ENCODE measurements at places on chromosomes 7 and 10.
A peak's percentile ranks its signal among the peaks of the same experiment; 100 is the strongest.

DNA sequence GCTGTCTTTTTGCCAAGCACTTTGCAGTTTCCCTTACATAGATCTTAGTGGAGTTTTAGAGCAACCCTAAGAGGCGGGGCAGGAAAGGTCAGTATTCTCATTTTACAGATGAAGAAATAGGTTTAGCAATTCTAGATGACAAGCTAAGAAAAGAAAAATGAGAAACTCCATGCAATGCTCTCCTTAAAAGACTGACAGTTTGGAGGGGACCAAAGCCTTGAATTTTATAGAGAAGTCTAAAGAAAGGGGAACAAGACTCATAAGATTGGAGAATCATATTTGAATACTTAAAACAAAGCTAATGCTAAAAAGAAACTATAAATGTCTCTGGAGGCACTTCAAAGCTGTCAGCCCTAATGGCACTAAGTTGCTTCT is 19.6 kb downstream of the CEP55 start:
- no peak for DNase-seq

DNA sequence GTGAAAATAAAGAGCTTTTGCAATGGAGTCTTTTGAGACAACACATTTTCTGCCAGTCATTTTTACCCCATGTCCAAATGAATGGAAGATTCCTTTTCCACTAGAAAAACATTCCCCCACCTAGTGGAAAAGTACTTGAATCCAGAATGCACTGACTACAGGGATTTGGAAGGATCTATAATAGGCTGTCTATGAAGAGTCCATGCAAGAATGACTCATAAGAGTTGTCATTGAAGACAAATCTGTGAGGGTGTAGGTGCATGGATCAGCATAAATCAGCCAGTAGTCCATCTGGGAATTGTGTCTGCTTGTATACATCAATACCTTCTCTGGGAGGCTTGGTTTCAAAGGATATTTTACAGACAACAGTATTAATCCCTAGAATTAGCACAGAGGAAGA is 32.5 kb upstream of the TRUB1 start:
- DNase-seq, result peak; percentile 51

- no peak for DNase-seq
Observed at GRCh38 chr10:127612-128432, 7.4 kb upstream of the ZMYND11 start.

DNA sequence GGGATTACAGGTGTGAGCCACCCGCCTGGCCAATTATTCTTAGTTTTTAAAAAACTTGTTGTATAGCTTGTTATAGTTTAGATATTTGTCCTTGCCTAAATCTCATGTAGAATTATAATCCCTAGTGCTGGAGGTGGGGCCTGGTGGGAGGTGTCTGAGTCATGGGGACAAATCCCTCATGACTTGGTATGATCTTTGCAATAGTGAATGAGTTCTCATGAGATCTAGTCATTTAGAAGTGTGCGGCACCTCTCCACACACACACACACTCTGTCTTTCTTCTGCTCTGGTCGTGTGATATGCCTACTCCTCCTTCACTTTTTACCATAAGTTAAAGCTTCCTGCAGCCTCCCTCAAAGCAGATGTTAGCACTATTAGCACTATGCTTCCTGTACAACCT is 37.2 kb downstream of the FAM149B1 start:
- no peak for DNase-seq

DNA sequence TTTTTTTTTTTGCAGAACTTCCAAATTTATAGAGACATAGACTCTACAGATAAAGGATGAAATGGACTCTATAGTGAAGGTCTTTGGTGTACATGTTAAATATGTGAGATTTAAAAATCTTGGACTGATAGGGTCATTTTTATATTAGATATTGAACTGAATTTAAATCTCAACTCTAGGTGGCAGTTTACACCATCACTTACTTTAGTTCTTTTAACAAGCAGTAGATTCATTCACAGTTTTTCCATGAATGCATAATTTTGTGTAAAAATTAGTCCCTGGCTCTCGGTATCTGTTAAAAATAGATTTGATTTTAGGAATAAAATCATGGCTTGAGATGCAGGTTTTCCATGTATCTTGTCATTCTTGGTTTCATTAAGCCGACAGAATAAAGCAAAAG is 31.1 kb upstream of the SNX13 start:
- DNase-seq, result no peak

DNA sequence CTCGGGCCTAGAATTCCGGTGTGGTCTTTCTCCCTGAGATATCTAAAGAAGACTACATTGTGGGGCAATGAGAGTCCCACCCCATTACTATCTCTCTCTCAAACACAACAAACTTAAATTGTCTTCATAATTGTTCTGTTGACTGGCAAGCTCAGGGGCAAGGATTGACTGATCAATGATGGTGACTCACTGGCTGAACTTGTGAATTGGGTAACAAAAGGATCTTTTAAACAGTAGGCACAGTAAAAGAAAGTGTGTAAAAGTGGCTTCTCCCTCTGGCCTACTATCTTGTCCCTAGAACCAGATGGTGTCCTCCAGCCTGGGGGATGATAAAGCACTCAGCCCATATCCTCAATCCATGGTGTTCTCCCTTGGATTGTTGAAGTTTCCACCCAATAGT is 63.1 kb upstream of the RAPGEF5 start:
- no peak for DNase-seq

GRCh38 chr7:144656965-144657517 is 178.8 kb downstream of the TPK1 start:
- DNase-seq, result no peak

GRCh38 chr10:21161647-21162046 is 264.5 kb upstream of the NEBL start:
- no peak for DNase-seq

- DNase-seq, result no peak
Observed at GRCh38 chr10:114337510-114338462, 66.5 kb downstream of the AFAP1L2 start.

GRCh38 chr10:81784111-81784597 is 90.8 kb upstream of the NRG3 start:
- no peak for DNase-seq

GRCh38 chr10:100167553-100168312 is 18.1 kb downstream of the ERLIN1 start:
- no peak for DNase-seq

DNA sequence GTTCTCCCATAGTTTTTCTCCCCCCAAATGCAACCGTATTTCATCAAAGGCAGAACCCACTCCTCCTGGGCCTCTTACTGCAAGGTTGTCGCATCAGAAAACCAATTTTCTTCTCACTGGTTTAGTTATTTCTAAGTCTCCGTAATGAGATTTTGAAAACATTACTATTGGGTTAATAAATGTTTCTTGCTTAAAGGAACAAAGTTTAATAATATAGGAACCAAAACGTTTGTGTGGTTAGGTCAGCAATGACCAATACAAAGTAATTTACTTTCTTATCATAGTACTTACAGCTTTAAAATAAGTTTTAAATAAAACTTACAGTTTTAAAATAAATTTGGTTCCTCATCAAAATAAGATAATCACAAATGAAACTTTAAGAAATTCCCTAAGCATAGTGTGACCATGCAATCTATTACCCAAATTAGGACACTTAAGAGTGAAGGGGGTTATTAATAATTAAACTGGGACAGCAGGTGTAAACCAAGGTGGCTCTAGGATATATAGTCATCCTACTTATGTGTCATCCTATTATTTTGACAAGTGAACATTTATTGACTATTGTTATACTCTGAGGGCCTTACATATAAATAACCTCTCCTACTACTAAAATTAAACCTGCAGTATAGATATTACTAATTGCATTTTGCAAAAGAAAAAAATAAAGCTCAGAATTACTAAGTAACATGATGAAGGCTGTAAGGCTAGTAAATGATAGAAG is 415.4 kb upstream of the LRRN3 start:
- no peak for DNase-seq

DNA sequence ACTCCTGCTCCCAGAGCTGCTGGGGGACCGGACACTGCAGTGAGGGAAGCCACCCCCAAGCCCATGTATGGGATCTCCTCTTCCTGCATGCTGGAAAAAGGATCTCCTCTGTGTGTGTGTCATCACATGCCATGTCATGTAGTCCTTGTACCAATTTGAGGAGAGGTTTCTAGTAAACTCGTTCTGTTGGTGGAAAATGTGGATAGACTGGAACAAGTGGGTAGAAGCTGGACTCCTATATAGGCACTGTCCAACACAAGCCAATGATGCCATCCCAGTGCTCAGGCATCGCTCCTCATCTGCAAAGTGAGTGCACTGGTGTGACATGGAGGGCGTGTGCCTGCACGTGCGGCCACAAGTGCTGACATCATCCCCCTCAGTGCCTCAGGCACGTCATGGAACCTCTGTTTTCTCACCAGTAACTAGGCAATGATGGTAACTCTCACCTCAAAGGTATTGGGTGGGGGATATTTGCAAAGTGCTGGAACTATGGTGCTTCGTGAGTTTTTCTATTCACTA is 19.3 kb downstream of the MYO1G start:
- no peak for DNase-seq

DNA sequence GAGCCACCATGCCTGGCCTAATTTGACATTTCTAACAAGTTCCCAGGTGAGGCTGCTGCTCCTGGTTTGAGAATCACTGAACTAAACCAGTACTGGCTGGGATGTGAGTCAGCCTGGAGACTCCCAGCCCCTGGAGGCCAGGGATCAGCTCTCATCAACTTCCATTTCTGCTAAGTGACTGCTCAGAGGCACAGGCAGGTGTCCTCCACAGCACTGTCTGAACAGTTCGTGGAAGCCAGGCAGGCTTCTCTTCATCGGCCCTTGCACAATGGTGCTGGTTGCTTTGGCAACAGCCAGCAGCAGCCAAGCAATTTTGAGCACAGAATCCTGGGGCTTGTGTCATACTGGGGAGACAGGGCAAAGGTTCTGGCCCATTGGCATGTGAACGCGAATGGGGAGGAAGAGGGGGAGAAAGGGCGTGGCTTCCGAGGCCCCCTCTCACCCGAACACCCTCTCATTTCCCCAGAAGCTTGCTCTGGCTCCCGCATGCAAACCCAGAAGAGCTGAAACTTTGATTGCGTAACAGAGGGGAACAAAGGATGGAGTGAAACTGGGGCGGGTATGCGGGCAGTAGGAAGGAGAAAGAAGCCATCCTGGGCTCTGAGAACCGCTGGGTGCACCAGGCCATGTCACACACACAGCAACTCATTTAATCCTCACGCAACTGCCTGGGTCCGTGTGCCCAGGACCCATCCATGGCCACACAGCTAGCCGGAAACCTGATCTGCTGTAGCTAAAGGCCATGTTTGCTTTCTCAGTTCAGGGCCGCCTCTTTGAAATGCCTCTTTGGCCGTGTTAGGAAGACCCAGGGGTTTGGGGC is 9.0 kb upstream of the POR start:
- DNase-seq, result peak; percentile 39

DNA sequence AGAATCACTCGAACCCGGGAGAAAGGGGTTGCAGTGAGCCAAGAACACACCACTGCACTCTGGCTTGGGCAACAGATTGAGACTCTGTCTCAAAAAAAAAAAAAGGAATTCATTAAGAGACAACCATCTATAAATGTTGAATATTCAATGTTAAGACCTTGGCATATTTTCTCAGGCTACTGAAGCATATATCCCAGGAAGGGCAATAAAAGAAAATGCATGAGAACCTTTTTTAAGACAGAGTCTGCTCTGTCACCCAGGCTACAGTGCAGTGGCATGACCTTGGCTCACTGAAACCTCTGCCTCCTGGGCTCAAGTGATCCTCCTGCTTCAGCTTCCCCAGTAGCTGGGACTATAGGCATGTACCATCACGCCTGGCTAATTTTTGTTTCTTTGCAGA is 165.0 kb downstream of the JMJD1C start:
- no peak for DNase-seq

GRCh38 chr10:122462533-122463465 is 1.4 kb downstream of the HTRA1 start:
- DNase-seq, result peak; percentile 33

DNA sequence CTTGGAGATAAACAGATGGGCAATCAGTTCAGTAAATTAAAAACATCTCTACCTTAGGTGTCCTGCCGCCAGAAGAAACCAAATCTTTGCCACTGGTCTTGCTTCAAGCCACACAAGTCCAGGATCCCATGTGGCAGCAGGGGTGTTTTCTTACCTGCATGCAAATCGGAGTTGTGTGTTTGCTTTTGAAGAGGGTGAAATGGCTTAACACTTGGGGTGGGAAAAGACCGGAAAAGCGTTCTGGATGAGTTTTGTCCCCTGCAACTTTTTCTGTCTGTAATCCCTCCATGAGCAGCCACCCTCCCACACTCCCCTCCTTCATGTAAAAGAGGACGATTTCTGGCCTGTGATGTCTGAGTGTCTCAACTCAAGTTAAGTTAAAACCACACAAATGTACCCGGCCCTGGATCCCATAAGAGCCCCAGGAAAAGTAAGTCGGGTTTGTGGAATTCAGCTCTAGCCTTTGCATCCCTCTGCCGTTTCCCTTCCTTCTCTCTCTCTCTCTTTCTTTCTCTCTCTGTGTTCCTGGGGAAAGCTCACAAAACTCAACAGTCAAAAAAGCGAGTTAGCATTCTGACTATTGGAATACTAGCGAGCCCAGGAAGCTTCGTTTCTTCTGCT is 178.5 kb downstream of the TCF7L2 start:
- no peak for DNase-seq

DNA sequence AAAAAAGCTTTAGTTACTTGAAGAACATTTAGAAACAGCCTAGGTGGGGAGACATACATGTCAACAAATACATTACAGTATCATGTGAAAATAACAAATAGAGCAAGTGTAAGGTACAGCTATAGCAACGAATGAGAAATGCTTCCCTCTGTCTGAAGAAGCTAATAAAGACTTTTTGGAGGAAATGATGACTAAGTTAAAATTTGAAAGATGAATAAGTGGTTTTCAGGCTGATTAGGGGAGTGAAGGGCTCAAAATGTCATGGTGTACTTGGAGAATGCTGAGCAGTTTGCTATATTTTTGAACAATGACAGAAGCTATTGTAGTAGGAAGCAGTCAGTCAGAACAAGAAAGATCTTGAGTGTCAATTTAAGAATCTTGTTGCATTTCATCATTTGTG is 2.8 kb upstream of the ARMC3 start:
- DNase-seq, result no peak

- DNase-seq, result peak; percentile 77
Observed at GRCh38 chr7:147509541-147510200, 1080.9 kb upstream of the C7orf33 start.

- DNase-seq, result peak; percentile 65
Observed at GRCh38 chr7:38518541-38518940, 112.6 kb downstream of the AMPH start.

Measured in fibroblast of skin of right quadriceps (primary cell).